Hematopoietic multipotent progenitor cell (in vitro differentiated cells): ENCODE measurements at places on chromosomes 13 and 19. TPM values are rescaled to one million over a fixed set of nuclear protein-coding genes. Genes with fewer than 3 reads are reported as not detected.
A peak's percentile ranks its signal among the peaks of the same experiment; 100 is the strongest.

ADAMTSL5 gene
- not detected for total RNA-seq

MISP3 gene
- total RNA-seq: 1.1 TPM

DNA sequence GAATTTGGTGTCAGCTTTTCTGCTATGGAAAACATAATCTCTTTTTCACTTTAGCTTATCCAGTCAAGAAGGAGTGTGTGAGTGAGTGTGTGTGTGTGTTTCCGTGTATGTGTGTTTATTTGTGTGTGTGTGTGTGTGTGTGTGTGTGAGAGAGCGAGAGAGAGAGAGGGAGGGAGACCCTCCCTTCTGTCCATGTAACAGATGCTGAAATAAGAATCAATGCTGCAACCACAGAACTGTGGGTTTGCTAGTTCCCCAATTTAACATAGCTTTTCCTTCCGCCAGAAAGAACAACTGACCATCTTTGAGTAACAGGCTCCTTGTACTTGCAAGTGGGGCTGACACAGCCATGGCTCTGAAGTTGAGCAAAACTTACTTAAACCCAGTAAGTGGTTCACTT, 5.2 kb downstream of the LCP1 start:
- peak; percentile 94 for DNase-seq

- DNase-seq: peak; percentile 82
These were observed 8.7 kb upstream of the SERPINE3 start for GRCh38 chr13:51330791-51331190.

DNA sequence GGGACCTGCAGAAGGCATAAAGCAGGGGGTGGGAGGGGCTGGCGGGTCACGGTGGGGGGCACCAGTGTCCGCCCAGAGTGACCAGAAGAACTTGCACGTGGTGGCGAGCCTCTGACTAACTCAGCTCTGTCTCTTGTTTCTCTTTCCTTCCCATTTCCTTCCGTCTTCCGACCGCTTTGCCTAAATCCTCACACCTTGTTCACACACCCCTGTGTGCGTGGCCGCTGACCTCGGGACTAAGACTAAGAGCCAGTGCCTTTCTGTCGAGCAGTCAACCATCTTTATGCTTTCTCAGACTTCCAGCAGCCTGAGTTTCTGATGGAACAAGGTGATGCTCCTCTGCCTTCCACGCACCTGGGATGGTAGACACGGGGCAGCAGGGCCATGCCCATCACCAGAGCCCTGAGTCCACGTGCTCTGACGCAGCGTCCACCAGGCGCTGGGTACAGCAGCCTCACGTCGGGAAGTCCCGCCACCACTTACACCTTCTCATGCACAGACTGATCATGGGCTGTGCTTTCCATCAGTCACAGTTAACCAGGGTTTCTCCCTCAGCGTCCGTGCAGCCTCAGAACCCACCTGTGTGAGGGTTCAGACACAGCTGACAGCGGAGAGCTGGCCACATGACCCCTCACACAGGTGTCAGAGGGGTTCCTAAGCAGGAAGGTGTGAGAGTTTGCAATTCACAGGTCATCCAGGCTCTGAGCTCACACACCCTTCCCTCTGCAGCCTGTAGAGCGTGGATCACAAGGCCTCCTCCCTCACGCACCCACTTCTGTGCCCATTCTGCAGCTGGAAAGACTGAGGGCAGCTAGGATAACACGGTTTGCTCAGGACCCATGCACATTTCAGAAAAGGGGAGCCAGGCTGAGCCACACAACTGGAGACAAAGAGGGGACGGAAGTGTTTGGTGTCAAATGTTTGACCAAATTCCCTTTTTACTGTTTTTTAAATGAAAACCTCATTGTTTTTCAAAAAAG, 90.7 kb upstream of the MCF2L start:
- no peak for DNase-seq
